CD4-positive, alpha-beta T cell treated with Interleukin-17A for 1 hour (primary cell): ENCODE measurements at places on chromosomes 7 and 10.

- DNase-seq = no peak
Measured at GRCh38 chr7:133836666-133837065, 290.5 kb upstream of the LRGUK start.

DNA sequence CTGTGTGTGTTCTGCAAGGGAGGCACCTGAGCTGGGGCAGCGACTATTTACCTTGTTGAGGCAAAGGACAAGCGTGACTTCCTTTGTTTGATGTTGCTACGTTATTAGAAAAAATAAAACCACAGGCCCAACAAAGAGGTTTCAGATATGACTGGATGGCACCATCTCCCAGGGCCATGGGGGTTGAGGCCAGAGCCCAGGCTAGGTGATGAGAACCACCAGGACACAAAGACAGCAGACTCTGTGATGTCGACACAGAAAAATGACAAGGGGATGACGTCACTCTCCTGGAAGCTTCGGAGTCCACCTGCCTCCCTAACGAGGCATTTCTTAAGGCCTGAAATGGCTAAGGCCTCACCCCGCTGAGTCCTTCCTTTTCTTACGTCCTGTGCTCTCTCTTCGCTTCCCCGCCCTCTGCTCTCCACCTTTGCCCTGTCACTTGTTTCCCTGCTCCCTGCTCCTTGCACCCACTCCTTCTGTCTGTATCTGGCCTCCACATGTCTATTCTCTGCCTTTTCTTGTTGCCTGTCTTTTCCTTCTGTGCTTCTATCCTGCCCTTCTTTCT lies 83.0 kb upstream of the ADRB1 start:
- DNase-seq = peak; percentile 73

GRCh38 chr7:99409806-99410205 lies 1.0 kb downstream of the BUD31 start:
- DNase-seq = peak; percentile 38

DNA sequence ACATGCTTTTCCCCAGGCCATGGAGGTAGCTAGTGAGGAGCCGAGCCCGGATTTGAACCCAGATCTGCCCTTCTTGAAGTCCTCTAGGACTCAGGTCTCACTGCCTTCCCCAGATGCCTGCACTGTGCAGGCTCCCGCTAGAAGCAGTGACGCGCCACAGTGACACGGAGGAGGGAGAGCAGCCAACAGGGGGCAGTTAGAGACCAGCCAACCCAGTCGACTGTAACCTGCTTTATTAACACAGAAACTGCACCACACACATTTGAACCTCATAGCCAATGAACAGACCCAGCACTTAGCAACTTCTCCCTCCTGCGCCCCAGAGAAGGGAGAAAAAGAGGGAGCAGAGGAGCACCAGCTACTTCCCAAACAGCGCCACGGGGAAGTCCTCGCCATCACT lies 27.4 kb downstream of the PILRA start:
- DNase-seq = no peak

GRCh38 chr10:125134916-125135770 lies 25.2 kb downstream of the CTBP2 start:
- no peak for DNase-seq

DNA sequence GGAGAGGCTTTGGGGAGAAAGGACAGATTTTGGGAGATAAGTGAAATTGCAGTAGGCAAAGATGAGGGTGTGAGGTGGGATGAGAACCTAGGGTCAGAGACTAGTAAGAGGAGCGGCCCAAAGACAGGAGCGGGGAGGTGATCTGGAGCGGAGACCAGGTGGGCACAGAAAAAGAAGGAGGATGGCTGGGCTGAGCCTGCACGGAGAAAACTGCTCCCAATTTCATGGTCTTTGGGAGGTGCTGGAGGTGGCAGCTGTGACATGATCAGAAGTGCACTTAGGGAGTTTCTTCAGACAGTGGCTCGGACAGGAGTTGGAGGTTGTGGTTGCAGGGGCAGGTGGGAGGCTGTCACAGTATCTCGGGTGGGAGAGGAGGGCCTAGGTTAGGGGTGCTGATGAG lies 232.8 kb downstream of the SKAP2 start:
- DNase-seq = no peak

- DNase-seq = no peak
Measured at GRCh38 chr10:69659241-69660038, 29.4 kb downstream of the FAM241B start.

GRCh38 chr7:82284936-82285519 lies 158.5 kb downstream of the CACNA2D1 start:
- no peak for DNase-seq

GRCh38 chr7:121373177-121373576 lies 22.9 kb downstream of the FAM3C start:
- no peak for DNase-seq

GRCh38 chr10:66192162-66192831 lies 733.5 kb upstream of the LRRTM3 start:
- no peak for DNase-seq

- DNase-seq = peak; percentile 44
Measured at GRCh38 chr7:7970531-7971307, 2.1 kb downstream of the GLCCI1 start.

DNA sequence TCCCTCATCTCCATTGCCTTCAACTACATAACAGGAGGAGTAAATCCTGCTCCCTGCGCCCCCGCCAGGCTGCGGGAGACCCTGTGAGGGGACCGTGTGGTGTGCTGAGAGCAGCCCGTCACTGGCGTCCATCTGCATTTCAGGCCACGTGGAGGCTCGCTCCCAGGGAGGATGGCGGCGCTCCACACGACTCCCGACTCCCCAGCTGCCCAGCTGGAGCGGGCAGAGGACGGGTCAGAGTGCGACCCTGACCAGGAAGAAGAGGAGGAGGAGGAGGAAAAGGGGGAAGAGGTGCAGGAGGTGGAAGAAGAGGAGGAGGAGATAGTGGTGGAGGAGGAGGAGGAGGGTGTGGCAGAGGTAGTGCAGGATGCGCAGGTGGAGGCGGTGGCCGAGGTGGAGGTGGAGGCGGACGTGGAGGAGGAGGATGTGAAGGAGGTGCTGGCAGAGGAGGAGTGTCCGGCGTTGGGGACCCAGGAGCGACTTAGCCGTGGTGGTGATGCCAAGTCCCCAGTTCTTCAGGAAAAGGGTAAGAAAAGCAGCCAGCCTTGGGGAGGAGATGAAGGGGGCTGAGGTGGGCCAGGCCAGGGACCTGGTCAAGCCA lies 5.2 kb downstream of the ZNF316 start:
- no peak for DNase-seq

GRCh38 chr10:123986736-123987135 lies 95.1 kb upstream of the CPXM2 start:
- DNase-seq = no peak

- DNase-seq = no peak
Measured at GRCh38 chr10:19920075-19920726, 104.0 kb downstream of the PLXDC2 start.
